Activated CD4-positive, alpha-beta memory T cell treated with anti-CD3 and anti-CD28 coated beads for 36 hours (primary cell): ENCODE measurements at places on chromosomes 12 and 14. TPM values are rescaled to one million over a fixed set of nuclear protein-coding genes. Genes with fewer than 3 reads are reported as not detected.

USP44 gene
- 2.8 TPM for total RNA-seq

TAS2R46 gene
- 0.41 TPM for total RNA-seq

DNA sequence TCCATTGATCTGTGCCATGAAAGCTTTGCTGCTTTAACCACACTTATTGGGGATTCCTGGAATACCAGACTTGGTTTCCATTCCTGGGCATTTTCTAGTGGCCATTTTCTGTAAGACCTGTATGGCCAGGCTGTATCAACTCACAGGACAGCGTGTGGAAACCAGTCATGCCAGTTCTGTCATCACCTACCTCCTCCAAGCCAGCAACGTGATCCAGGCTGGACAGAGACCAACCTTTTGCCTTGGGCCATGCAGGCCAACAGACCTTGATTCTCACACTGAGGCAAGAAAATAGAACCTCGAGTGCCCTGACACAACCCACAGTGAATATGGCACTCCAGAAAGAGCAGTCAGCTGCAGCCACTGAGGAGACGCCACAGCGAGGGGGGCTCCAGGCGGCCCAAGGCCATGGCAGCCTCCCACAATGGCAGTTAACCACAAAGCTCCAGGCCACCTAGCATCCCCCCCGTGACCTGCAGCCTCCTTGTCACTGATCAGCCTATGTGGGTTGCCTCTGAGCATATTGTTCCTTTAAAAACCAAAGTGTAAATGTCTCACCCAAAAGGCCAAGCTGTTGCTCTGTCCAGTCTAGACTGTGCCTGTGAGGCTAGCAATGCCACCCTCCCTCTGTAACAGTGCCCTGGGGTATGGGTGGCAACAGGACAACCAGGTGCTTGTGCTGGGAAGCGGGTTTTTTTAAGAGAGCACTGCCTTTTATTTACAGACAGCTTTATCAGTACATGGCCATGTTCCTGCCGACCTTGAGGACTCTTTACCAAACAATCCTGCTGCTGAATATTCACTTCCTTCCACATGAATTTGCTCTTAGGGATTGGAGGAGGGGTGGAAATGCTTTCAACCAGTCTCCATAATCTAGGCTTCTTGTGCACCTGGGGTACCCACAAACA lies 168.7 kb upstream of the HIF1A start:
- no peak for DNase-seq

- peak; percentile 65 for DNase-seq
Observed at GRCh38 chr12:54282949-54283593, 2.5 kb downstream of the HNRNPA1 start.

B4GALNT1 gene
- total RNA-seq, result 1.7 TPM

GRCh38 chr12:31471051-31471450 lies 119.9 kb downstream of the DENND5B start:
- DNase-seq, result no peak

DCAF5 gene
- total RNA-seq, result 32.3 TPM

SIX6 gene
- not detected for total RNA-seq

PIK3C2G gene
- total RNA-seq, result not detected

LPAR5 gene
- 4.7 TPM for total RNA-seq

- DNase-seq, result no peak
Observed at GRCh38 chr12:54296393-54297099, 4.3 kb downstream of the NFE2 start.

GRCh38 chr12:1666215-1666614 lies 24.7 kb upstream of the ADIPOR2 start:
- DNase-seq, result no peak

KLRB1 gene
- 4.9 TPM for total RNA-seq

GRCh38 chr14:57073986-57074385 lies 194.7 kb downstream of the EXOC5 start:
- no peak for DNase-seq

PGF gene
- not detected for total RNA-seq

GRCh38 chr12:68865399-68866164 lies 57.6 kb downstream of the MDM2 start:
- no peak for DNase-seq

PLEKHG7 gene
- not detected for total RNA-seq
